GM12864 (cell line): ENCODE measurements at places on chromosomes 11 and 22.

GRCh38 chr11:129938764-129939163, 43.4 kb upstream of the NFRKB start:
- no peak for DNase-seq

GRCh38 chr22:49928555-49929210, 10.2 kb downstream of the CRELD2 start:
- DNase-seq, result no peak

- no peak for DNase-seq
Measured at GRCh38 chr11:27002838-27003237, 8.9 kb downstream of the FIBIN start.

GRCh38 chr11:41051919-41052635, 407.4 kb downstream of the LRRC4C start:
- no peak for DNase-seq

DNA sequence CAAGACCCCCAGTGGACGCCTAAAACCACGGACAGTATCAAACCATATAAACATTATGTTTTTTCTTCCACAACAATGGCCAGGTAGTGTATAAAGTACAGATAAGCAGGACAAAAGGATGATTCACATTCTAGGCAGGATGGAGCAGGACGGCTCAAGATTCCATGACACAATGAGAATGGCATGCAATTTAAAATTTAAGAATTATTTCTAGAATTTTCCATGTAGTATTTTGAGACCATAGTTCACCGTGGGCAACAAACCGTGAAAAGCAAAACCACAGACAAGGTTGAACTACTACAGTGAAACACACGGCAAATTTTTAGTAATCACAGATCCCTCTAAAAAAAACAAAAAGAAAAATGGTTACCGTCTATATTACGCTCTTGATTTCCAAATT, 7.5 kb downstream of the NARS2 start:
- DNase-seq, result no peak

GRCh38 chr22:26887916-26888315, 230.5 kb downstream of the MIAT start:
- DNase-seq, result no peak

- DNase-seq, result no peak
Measured at GRCh38 chr11:126782810-126783209, 217.8 kb downstream of the KIRREL3 start.

GRCh38 chr11:75527938-75528735, 2.4 kb upstream of the GDPD5 start:
- no peak for DNase-seq

DNA sequence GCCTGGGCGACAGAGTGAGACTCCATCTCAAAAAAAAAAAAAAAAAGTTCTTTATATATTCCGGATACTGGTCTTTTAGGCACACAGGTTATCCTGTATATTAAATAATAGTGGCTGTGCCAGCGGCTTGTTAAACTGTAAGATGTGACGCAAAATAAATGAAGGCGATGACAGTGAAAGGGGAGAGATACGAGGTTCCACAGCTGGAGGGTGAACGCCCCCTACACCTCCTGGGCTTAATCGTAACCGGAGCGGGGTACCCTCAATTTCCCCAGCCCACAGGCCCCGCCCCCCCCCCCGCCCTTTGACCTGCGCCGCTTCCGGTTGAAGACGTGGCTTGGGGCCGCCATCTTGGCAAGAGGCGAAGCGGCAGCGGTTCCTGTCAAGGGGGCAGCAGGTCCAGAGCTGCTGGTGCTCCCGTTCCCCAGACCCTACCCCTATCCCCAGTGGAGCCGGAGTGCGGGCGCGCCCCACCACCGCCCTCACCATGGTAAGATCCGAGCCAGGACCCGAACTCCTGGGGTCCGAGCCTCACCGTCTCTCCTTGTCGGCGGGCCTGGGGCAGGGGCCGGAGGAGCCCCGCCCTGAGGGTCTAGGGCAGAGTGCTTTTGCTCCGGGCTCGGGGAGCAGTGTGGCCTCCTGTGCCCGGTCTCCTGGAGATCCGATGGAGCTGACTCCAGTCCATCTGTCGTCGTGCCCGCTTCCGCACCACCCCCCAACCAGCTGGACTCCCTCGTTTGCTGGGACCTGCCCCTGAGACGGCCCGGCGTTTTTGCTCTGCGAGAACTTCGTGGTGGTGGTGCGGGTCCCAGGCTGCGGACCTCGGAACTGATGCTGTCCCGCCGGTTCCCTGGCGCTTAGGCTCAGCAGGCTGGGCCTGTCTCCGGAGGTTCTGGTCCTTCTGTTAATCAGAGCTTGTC, at the start of gene ARCN1:
Gene ARCN1, plus strand, starts transcription at position 349 of the 920 bp plus-strand sequence. Its CDS starts 139 bp downstream, at position 488.
- DNase-seq, result peak; percentile 44

GRCh38 chr11:12051287-12051662, 42.8 kb upstream of the DKK3 start:
- no peak for DNase-seq

DNA sequence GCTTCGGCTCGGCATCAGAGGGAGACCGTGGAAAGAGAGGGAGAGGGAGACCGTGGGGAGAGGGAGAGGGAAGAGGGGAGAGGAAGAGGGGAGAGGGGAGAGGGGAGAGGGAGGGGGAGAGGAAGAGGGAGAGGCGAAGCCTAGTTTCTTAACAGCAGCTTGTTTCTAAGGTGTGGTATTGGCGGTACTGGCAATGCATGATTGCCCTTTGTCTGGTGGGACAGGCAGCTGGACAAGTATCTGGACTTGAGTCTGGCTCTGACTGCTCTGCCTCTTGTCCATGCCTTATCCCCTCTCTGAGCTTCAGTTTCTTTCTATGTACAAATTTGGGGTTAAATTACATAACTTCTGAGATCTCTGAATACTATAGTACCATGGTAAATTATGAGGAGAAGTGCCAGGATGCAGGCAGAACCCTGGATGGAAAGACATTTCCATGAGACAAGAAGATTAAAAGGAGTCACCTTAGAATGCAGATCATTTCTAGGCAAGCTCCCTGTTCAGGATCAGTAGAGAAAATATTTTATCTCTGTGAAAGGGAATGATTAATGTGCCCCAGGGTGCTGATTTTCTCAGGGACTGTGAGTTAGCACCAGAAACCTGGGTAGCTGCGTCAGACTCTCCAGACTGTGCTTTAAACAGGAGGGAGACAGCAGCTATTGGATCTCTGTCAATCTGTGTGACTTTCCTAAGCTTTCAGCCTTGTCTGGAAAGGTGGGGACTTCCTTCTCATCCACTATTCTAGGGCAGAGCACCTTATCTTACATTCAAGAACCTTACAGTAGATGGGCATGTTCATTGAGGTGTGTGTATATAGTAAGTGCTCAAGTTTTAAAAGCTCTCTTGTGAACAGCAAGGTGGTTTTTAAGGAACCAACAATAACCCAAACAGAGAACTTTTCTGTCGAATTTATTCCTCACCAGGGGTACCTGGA, 31.9 kb upstream of the CCDC90B start:
- no peak for DNase-seq

DNA sequence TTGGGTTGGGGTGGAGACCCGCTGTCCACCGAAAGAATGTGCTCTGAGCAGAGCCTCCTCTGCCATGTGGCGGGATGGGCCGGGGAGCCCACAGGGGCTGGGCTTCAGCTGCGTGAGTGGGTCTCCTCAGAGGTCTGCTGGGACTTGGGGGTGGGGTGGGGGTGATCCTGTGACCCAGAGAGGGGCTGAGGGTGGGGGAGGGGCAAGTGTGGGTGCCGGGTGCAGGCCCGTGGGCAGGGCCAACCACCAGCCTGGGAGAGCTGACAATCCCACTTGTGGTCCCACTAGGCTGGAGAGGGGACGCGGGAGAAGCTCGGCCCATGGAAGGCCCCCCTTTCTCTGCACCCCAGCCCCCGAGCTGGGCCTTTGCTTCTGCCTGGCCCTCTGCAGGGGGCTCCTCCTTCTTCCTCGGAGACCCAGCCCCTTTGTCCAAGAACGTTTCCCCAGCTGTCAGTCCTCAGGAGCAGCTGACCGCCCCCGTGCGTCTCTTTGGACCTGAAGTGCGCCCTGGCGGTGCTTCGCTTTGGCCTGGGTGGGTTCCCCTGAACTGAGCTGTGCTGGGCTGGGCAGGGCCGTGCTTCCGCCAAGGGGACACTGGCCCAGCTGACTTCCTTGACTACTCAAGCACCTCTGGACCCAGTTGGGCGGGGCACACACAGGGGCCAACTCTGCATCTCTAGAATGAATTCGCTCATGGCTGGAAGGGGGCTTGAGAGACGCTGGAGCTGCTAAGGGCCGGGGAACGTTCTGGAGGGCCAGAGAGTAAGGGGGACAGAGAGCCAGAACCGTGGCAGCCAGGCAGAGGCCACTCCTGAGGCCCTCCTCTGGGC, 30.2 kb downstream of the OSBPL5 start:
- no peak for DNase-seq

GRCh38 chr11:13335319-13335718, 57.7 kb downstream of the BMAL1 start:
- no peak for DNase-seq

- no peak for DNase-seq
Measured at GRCh38 chr11:128874427-128874826, 7.3 kb upstream of the KCNJ1 start.

- no peak for DNase-seq
Measured at GRCh38 chr11:46296528-46297448, 19.3 kb downstream of the CREB3L1 start.

- DNase-seq, result no peak
Measured at GRCh38 chr22:48618326-48618725, 1209.3 kb downstream of the BRD1 start.

DNA sequence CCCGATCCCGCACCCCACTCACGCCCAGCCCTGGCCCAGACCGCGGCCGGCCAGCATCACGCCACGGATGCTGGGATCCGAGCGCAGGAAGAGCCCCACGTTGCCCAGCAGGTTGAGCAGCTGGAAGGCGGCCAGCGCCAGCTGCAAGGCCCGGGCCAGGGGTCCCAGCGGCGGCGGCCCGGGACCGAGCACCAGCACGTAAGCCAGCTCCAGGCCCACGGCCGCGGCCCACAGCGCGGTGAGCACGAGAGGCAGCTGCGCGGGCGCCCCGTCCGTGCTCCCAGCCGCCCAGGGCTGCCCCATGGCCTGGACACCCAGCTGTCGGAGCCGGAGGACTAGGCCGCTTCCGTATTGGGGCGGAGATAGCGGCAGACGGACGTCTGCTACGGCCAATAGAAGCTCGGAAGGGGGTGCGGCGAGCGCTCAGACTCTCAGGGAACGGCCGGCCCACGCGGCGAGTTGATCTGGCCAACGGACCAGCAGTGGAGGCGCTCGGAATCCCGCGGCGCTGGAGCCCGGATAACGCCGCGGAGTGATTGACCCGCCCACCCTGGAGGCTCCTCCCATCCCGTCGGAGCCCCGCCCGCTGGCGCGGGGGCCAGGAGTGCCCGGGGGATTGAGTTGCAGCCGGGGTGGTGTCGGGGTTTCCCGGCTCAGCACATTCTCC, at the start of gene ZDHHC24:
Gene ZDHHC24, minus strand, starts transcription at position 348 of the 667 bp plus-strand sequence. Its CDS starts 45 bp downstream, at position 303.
- DNase-seq, result peak; percentile 85

DNA sequence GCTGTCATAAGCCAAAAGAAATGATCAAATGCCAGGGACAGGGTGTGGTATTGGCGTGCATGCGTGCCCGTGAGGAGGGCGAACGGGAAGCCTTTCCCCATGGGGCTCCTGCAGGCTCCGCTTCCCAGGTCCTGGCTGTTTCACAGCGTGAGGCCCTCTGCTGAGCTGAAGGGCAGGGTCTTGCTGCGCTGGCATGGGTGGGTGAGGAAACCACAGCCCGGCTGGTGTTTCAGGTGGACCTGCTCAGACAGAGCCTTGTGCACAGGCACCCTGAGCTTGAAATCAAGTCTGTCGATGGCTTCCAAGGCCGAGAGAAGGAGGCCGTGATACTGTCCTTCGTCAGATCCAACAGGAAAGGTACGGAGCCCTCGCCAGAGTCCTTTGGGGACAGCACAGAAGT, 31.4 kb downstream of the IGHMBP2 start:
- no peak for DNase-seq

DNA sequence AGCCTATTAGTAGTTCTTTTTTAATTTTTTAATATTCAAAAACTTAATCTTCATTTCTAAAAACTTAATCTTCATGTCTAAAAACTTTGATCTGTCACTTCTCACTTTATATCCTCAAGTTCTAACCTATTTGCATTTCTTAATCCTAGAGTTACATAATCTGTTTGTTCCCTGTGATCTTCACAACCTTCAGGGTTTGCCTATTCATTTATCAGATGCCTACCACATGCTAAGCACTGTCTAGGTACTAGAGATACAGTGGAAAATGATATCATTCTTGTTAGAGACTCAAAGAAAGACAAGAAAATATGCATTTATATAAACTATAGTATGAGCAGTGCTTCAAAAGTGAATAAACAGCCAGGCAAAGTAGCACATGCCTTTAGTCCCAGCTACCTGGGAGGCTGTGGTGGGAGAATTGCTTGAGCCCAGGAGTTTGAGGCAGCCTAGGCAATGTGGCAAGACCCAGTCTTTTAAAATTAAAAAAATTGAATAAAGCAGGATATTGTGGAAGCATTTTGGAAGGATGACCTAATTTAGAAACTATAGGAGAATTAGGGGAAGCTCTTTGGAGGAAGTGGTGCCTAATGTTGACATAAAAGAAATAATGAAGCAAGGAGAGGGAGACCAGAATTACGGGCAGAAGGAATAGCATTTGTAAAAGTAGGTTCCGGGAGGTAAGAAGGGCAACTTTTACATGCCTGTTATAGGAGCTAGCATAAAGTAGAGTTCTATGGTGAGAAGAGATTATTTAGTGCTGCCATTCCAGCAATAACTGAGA, 54.4 kb upstream of the GRK2 start:
- DNase-seq, result no peak

DNA sequence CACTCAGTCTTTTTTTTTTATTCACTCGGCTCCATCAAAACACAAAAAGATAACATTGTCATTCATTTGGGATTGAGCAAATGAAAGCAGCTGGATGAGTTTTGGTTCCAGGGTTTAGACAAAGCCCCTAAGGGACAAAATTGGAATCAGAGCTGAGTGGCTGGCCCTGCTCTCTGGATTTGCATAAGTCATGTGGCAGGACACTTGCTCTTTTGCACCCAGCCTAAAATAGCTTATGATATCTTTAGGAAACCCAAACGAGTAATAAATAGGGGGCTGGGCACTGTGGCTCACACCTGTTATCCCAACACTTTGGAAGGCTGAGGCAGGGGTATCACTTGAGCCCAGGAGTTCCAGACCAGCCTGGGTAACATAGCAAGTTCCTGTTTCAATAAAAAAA, 11.0 kb upstream of the TMEM121B start:
- no peak for DNase-seq

DNA sequence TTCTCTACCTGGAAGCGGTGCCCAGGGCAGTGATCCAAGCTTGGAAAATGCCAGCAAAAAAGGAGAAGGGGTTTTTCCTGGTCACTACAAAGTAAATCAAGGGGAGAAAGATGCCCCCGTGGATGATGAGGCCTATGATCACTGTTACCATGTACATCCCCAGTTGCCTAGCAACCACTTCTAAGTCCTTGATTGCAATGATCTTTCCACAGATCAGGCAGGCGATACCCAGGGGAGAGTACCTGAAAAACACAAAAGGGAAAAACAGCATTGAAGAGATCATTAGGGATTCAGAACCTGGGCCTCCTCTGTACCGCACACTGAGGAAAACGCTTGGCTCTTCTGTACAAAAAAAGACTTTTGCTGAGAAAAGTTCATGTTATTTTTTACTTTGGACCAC, 127.1 kb downstream of the SLC1A2 start:
- DNase-seq, result no peak
